ENCODE measurements at places on chromosomes 12 and 14.
A peak's percentile ranks its signal among the peaks of the same experiment; 100 is the strongest.

DNA sequence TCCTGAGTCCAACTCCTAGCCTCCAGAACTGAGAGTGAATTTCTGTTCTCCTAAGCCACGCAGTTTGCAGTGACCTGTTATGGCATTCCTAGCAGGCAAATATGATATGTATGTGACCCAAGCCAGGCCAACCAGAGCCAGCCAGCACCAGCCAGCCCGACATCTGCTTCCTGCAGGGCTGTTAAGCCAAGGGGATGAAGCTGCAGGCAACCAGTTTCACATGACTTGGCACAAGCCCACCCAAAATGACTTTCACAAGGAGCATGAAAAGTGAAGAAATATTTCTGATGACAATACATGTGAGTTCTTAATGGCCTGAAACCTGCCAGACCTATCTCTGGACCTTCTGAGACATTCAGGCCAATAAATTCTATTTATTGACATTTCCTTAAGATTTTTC lies 68.1 kb downstream of the ITPK1 start:
- DNase-seq = no peak

DNA sequence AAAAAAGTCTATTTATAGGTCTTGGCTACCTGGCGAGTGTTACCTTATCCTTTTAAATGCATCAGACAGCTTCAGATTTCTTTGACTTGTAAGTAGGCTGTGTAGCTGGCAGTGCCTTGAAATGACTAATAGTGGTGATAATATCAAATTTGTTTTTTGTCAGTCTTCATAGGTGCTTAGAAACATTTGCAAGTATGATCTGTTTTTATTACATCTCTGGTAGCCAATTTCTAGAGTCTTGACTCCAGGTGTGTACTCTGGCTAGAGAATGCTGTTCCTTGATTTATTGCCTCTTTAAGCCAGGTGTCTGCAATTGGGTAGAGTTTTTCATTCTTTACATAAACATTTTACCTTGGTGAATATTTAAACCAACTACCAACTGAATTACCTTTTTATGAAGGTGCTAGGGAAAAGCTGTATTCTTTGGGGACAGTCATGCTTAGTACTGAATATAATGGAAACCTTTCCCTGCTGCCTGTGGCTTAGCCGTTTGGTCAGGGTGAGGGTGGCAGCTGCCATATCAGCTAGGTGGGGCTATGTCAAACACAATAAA lies 32.6 kb downstream of the MLXIP start:
- DNase-seq = no peak

- DNase-seq = no peak
Observed at GRCh38 chr14:95420060-95420459, 96.4 kb downstream of the SYNE3 start.

DNA sequence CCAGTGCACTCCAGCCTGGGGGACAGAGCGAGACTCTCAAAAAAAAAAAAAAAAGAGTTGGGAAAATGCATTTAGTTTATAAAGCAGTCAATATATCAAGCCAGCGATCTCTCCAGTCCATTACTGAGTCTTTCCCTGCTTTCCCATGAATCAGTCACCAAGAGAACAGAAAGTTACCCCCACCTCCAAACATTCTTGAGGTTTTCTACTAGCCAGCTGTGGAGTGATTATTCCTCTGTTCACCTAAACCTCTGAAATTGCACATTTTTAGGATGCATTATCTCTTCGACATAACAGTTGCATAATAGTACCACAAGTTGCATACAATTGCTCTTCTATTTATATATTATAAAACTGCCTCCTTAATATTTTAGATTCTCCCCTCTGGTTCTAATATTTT lies 134.8 kb upstream of the DIO3 start:
- DNase-seq = no peak

DNA sequence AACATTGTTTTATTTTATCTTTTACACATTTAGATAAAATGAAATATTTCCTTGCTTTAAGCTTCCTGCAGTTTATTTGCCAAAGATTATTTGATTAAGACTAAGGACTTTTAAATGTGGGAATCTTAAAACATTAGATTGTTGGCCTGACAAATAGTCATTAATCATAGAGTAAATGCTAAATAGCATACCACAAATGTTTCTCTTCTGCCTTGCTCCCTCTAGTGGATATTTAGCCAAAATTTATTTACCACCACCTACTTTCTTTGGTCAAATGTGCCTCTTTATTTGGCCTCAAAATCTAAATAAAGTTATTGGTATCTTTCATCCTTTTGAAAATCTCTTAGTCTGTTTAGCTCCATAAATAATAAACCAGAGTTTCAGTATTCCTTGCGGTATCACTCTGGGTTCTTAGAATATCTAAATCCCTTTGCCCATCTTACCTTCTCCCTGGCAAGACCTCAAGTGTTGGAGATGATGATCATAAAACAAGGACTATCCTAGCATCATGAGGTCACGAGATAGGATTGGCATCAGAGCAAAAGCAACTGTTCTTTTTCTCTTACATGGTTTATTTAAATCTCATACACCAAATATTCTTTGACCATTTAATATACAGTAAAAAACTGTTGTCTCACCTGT lies 150.6 kb upstream of the AEBP2 start:
- peak; percentile 53 for DNase-seq

DNA sequence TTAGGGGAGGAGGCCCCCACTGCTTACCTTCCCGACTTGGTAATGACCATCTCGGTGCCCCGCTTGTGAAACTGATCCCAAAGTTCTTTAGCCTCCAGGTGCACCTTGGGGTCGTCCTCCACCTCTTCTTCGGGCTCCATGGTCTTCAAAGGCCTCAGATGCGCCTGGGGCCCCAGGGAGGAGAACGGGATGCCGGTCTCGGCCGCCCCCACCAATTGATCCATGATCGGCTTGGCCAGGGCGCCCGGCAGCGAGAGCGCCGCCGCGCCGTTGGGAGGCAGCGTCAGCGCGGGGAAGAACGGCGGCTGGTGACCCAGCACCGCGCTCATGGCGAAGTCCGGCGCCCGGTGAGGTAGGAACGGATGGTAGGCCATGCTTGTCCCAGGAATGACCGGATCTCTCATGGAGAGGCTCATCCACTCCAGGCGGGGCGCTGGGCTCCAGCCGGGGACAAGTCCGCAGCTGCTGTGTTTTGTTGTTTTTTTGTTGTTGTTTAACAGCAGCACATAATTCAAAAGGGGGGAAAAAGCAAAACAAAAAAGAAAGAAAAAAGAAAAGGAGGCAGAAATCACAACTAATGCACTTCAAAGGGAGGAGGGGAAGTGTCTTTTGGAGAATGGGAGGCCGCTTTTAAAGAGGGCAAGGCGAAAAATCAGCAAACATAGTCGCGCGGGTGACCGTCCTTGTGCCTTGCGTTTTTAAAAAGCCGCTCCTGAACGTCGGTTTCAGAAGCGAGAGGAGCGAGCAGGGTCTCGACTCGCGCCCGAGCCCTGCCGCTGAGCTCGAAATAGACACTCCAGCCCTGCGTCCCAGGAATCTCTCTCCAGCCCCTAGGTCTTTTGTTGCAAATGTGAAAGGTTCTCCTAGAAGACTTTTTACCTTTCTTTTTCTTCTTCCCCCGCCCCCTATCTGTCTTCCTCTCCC lies 928 bp downstream of the TBX3 start:
- DNase-seq = no peak

GRCh38 chr14:87205811-87206210 lies 787.2 kb downstream of the GALC start:
- no peak for DNase-seq

- DNase-seq = no peak
Observed at GRCh38 chr12:74286254-74286653, 251.4 kb upstream of the ATXN7L3B start.

- peak; percentile 37 for DNase-seq
Observed at GRCh38 chr14:34302654-34303053, 159.4 kb downstream of the SPTSSA start.

DNA sequence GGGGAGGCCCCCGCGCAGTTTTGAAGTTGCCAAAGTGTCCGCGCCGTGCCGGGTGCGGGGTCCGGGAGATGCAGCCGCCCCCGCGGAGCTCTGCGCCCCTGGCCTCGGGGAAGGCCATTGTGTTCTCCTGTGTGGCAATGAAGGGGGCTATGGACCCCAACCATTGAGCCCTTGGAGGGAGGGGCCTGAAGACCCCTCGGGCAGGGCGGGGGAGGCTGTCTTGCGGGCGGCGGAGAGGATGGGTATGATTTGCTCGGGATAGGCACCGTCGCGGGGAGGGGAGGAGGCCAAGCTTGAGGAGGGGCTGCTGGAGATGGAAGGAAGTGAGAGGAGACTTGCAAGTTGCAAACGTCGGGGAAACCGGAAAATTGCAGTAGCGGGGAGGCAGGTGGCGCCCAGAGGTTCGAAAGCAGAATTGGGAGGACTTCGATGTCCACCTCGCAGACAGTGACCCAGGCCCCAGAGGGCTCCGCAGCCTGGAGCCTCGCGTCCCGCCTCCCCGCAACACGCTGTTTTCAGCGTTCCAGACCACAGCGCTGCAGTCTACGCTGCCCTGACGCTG lies 25.4 kb downstream of the BCL11B start:
- DNase-seq = peak; percentile 10

GRCh38 chr14:21075719-21076437 lies 5.8 kb downstream of the ARHGEF40 start:
- DNase-seq = no peak

DNA sequence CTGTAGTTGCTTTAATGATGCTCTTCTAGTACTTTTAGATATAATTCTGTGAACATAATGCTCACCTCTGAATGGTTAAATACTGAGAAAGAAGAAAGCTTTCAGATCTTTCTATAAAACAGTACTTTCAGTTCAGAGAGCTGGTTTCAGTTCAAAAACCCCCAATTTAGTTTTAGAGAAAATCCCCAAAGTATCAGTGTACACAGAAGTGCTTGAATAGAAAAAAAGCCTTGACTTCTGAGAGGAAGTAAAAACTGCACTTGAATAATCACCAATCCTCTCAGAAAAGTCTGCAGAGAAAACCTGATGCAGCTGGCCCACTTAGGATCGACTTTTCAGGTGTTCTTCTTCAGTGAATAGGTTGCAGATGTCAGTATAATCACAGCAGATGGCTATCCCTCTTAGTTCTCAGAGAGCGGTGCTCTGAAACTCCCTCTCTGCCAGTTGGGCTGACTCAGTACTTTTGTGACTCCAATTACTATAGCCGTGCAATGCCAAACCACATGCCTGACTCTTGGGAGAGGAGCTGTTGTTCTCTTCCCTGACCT lies 616.3 kb downstream of the LRFN5 start:
- peak; percentile 83 for DNase-seq

DNA sequence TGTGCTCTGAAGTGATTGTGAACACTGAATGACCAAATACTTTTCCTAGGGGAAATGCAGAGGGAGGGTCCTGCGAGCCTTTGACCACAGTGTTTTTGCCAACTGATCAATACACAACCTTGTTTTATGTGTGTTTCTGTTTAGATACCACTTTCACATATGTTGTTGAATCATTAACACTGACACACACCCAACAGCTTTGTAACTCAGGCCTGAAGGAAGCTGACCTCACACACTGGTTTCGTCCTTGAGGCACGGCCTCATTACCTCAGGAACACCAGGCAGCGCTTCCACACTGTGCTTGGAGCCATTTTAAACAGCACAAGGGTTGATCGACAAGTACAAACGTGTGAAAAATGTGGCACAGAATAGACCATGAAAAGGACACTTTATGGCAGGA lies 60.0 kb downstream of the PPFIBP1 start:
- no peak for DNase-seq

DNA sequence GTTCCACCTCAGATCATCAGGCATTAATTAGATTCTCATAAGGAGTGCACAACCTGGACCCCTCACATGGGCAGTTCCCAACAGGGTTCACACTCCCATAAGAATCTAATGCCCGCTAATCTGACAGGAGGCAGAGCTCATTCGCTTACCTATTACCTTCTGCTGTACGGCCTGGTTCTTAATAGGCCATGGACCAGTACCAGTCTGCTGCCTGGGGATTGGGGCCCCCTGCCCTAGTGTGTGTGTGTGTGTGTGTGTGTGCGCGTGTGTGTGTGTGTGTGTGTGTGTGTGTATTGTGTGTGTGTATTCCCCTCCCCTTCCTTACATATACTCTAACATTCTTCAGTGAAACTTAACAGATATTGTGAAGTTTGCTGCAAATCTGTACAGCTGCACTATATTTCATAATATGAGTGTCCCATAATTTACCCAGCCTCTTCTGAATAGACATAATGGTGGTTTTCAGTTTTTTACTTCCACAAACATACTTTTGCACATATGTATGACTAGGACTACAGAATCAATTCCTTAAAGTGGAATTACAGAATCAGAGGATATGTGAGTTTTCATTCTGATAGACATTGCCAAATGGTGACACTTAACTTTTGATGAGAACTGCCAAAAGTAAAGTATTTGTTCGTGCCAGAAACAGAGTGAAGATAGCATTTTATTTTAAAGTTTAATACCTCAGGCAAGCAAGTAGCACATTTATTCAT lies 205.2 kb upstream of the EEA1 start:
- no peak for DNase-seq

DNA sequence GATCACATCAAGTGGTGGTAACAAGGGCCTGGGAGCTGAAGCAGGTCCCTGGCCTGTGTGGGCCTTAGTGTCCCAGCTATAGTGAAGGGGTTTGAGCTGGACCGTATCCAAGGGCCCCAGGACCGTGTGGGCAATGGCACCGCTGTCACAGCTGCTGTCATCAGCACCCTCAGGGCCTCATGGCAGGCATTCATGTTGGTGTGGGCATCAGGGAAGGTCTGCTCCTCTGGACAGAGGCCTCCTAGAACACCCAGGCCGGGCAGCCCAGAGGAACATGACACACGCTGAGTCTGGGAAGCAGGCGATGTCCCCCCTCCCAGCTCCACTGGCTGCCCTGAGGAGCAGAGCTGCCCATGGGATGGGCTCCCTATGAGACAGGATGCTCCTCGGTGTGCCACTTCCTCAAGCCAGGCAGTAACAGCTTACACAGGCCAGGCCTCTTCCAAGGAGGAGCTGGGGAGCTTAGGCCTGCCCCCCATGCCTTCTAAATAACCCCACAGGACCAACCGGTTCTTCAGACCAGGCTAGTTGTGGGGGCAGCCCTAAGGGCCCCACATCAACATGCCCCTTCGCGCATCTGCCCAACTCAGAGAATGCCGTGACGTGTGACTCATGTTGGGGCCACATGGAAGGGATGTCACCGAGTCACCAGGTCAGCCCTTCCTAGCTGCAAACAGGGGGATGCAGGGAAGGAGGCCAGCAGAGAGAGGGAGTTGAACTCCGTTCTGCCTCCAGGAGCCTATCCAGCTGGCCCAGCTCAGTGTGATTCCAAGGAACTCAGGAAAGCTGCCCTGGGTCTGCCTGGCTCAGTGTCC lies 80.4 kb downstream of the PITPNM2 start:
- DNase-seq = no peak

DNA sequence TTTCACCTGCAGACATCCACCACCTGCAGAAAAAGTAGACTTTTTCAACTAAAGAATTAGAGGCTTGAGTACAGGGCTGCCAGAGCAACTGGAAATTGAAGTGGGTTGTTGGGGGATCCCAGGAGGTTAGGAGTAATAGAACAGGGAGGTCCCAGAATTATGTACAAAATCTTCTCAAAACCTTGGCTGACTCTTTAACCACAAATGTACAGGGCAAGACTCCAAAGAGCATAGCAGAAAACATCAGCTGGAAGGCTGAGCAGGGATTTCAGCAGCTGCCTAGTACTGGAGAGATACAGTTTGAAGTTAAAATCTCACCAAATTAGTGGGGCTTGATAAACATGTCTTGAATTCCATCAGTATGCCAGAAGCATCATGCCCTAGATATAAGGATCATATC lies 191.6 kb downstream of the CRADD start:
- peak; percentile 49 for DNase-seq

Measured in astrocyte of the hippocampus (primary cell).